ENCODE measurements at places on chromosomes 11 and 22.
A peak's percentile ranks its signal among the peaks of the same experiment; 100 is the strongest.

GRCh38 chr22:37604875-37605274 lies 3.8 kb upstream of the GGA1 start:
- peak; percentile 29 for DNase-seq

DNA sequence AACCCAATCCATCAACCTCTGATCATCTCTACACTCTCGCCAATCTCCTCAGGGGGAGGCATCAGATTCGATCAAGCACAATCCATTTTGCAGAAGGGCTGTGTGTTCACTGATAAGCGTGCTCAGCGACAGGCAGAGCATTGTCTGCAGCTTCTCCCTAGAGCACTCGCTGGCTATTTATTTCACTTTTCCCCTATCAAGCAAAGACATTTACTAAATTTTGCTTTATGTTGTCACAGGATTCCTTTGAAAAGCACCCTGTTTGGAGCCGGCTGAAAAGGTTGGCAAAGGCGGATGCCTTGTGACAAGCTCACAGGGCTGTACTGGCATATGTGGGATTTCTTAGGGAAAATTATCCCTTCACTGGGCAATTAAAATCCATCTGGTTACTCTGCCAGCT lies 1381.5 kb upstream of the TENM4 start:
- no peak for DNase-seq

GRCh38 chr11:132114185-132114584 lies 743.8 kb downstream of the NTM start:
- DNase-seq: no peak

DNA sequence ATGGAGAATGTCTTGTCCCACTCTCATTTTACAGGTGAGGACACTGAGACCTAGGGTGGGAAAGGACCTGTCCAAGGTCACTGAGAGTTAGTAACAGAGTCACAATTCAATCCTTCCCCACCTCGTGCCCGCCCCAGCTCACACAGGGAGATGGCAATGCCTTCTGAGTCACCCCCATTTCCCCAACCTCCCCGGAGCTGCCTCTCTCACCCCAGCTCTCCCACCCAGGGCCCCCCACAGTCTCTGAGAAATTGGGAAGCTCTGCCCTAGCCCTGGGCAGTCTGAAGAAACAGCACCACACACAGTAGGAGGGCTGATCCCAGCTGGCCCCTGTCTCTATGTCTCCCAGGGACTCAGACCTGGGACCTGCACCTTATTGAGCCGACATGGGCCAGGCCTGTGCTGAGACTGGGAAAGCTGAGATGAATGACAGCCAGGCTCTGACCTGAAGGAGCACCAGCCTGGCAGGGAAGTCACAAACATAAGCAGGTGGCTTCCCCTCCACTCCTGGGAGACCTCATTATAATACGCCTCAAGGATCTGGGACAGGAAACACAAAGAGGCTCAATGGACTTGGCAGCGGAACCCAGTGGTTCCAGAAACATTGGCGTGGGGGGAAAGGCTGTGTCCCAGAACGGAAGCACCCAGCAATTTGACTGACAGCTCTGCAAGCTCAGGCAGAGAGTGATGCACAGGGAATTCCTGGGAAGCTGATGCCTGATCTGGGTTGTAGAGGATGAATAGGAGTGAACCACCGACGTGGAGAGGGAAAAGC lies 51.0 kb downstream of the CD6 start:
- no peak for DNase-seq

GRCh38 chr11:57273448-57274058 lies 36.5 kb upstream of the APLNR start:
- DNase-seq: no peak

- no peak for DNase-seq
Observed at GRCh38 chr22:42993651-42994275, 21.2 kb downstream of the PACSIN2 start.

DNA sequence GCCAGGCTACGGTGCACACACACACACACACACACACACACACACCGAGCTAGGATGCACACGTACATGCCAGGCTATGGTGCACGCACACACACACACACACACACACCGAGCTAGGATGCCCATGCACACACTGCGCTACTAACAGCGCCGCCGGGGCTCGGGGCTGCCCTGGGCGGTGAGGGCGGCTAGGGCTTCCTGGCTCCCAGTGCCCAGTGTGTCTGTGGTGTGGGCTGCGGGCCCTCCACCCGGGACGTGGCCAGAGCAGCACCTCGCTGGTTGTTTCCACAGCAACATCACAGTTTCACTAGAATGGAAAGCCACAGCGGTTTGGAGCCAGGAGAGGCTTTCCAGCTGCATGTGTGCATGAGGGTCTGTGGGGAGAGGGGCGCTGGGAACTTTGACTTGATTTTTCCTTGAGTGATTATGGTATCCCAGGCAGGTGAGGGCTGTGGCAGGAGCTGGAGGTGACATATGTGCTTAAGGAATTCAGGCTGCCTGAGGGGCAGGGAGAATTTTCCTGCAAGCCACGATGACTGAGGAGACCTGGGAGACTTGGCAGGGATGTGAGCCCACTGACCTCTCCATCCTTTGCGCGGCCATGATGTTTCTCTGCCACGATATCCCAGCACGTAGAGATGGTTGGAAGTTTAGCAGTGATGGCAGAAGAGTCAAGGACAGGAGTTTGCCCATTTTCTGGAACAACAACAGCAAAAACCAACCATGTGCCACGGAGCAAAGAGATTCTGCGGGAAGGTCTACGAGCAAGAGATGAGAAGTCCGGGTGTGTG lies 195.9 kb downstream of the SNX19 start:
- DNase-seq: no peak

GRCh38 chr11:34341931-34342533 lies 15.8 kb downstream of the ABTB2 start:
- DNase-seq: no peak

DNA sequence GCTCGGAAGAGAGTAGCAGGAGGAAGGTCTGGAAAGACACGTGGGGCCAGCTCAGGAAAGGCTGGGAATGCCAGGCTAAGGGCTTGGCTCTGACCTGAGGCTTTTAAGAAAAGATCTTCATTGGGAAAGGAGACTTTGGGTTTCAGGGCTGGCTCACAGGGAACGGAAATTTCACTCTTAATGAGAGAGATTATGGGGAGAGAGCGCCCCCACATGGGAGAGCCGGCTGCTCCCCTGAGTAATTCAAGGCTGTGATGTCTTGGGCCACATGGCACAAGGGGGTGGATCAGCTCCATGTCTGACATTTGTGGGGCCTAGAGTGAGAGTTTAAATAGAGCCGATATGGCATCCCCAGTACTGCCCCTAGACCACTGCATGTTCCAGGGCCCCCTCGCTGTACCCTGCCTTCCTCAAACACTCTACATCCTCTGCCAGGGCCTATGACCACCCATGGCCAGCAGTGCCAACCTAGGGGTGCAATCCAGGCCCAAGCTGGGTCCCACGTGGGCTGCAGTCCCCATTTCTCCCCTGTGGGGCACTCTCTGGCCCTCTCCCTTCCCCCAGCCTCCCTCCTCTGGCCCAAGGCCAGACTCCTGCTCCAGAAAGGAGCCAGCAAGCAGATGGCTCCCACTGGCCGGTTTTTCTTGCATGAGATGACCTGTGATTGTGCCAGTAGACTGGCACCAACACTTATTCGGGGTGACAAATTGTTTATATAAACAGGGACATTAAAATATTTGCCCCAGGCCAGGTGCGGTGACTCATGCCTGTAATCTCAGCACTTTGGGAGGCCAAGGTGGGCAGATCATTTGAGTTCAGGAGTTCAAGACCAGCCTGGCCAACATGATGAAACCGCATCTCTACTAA lies 75.2 kb downstream of the ISX start:
- DNase-seq: no peak

- DNase-seq: no peak
Observed at GRCh38 chr11:121595717-121596161, 143.0 kb upstream of the SORL1-AS1 start.

DNA sequence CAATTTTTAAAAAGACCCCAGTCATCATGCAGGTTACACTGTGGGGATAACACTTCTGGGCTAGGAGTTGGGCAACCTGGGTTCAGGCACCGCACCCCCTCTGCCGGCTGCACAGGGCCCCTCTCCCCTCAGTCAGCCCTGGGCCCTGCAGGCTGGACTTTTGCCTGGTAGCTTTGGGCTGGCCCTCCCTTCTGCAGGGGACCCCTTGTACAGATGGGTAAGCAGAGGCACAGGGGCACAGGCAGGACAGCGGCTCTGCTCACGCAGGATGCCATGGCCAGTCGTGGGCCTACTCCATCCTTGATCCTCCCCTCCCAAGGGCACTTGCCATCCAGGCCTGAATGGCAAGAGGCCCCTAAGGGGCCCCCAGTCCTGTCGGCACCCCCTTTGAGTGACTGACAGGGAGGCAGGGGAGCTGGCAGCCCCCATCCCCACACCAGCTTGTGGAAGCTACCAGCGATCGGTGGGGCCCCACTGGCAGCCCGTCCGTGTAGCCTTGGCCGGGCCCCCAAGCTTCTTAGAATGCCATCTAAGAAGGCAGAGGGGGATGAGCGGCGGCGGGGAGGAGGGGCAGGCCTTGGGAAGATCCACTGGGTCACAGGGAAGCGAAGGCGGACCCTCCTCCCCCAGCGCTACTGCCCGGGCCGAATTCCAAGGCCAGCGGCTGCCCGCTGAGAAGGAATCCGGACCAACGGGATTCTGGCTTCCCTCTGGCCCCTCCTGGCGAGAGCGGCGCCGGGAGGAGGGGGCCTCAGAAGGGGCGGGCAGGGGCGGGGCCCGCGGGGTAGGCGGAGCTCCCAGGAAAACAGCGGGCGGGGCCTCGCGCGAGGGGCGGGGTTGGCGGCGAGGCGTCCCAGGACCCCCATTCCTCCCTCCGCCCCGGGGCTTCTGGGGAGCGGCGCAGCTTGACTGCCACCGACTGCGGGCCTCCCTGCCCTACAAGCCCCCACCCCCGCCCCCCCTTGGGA lies 6.8 kb upstream of the CHKA start:
- no peak for DNase-seq

GRCh38 chr11:59647245-59647980 lies 21.4 kb downstream of the PATL1 start:
- DNase-seq: no peak

DNA sequence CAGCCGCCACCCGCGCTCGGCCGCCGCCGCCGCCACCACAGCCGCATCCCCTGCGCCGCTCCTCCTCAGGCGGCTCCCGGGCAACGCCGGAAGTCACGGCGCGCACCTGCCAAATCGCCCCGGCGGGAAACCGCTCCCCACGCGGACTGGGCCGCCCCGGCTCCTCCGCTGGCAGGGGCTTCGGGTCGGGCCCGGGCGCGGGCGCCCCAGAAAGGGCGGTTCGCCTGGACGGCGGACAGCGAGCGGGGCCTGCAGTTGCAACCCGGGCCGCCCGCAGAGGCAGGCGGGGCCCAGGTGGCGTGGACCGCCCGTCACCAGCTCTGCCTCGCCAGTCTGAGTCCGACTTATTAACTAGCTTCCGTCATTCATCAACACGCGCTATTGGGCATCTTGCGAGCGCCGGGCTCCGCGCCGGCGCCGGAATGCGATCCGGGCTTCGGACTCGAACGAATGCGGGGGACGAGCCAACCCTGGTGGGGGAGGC lies at the start of gene HIRA:
TSS of gene HIRA (minus strand) at position 85 of the 484 bp plus-strand sequence. CDS start 257 bp downstream, outside the sequence.
- DNase-seq: peak; percentile 77

DNA sequence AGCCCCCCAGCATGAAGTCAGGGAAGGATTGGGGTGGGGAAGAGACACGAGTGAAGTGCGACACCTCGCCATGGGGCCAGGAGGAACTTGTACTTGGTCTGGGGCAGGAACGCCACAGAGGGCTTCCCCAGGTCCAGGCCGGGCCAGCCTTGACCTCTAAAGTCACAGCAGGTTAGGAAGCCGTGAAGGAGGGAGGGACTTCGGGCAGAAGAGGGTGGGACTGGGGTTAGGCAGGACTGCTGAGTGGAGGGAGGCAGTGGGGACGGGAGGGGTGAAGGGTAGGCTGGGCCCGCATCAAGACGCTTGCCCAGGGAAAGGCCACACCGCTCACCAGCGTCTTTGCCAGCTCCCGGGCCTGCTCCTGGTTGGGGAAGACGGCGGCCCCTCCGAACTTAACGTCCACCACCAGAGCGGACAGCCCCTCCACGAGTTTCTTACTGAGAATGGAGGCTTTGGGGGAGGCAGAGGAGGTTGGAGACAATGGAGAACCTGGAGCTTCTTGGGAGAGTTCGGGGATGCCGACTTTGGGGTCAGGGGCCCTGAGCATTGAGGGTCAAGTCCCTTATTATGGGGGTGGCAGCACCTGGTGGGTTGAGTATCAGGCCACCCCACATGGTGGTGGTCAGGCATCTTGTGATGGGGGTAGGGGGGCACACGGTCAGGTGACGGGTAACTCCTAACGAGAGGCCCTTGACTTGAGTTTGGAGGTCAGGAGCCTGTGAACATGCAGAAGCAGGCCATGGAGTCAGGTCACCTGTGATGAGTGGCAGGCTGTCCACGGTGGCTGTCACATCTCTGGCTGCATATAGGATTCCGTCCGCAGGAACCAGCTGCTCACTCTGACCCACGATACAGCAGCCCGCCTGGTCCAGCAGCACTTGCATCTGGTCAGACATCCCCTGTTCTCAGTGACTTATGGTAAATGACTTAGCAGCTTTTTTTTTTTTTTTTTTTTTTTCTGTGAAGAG lies 1.7 kb upstream of the SCO2 start:
- DNase-seq: no peak

DNA sequence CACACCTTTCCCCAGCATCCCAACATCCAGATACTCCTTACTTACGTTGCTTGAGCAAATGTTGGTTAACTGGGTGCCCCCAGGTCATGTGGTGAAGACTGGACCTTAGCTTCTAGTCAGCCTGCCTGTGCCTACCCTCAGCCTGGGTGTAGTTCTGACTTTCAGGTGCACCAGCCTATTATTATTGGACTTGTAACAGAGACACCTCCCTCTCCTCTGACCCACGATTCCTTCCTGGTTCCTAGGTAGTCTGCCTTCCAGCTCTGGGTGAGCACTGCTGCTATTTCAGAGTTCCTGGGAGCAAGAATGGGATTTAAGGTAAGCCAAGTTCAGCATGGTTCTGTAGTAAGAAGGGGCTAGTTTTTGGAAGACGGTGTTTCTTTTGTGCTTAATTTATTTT lies 138.2 kb downstream of the DSCAML1 start:
- no peak for DNase-seq

DNA sequence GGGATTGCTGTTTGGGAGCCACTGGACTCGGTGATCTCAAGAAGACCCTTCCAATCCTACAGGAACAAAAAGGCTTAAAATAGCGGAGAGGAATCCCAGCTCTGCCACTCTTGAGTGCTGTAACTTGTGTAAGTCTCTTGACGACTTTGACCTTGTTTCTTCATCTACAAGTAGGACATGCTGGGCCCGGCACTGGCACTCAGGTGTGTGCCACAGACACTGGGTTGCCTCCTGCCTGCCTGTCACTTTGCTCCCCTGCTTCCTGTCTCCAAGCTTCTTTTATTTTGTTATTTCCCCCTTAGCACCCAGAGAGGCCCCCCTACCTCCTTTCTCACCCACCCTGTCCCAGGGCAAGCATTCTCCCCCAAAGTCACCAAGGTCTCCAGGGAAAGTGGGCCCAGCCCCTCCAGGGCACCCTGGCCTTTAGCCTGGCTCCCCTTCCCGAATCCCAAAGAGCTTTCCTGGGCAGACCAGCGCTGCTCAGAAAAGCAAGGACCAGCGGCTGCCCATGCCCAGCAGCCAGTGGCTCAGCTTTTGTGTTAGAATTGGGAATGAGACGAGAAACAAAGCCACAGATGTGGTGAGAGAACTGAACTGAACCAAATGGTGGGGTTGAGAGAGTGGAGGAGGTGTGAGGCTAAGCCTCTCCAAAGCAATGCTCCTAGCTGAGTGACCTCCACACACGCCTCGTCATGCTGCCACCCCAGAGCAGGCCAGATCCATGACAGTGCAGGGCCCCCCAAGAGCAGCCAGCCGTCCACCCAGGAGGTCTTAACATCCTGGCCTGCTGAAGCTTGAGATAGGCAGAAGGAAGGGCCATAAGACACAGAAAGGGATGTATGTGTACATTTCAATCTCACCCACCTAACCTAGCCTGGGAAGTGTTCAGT lies 4.5 kb downstream of the TRIM29 start:
- no peak for DNase-seq

Measured in stimulated activated CD4-positive, alpha-beta T cell treated with anti-CD3 and anti-CD28 coated beads, Interleukin-2, amount 100 ng/mL, for 4 hours (primary cell).